ENCODE measurements at places on chromosomes 7 and 10. TPM values are rescaled to one million over a fixed set of nuclear protein-coding genes. Genes with fewer than 3 reads are reported as not detected.

The ZPBP gene
- not detected for total RNA-seq

The NUTM2D gene
- 4.9 TPM for total RNA-seq

The LEP gene
- 0.24 TPM for total RNA-seq

The FAM221A gene
- total RNA-seq = 1.2 TPM

The CHRM2 gene
- total RNA-seq = 0.24 TPM

The ADCK2 gene
- total RNA-seq = 68.4 TPM

The SPDYE17 gene
- not detected for total RNA-seq

The LBX1 gene
- not detected for total RNA-seq

The SEMA3C gene
- total RNA-seq = 267 TPM

The PIK3CG gene
- under 0.01 TPM for total RNA-seq

The NPFFR1 gene
- total RNA-seq = not detected

The ARHGAP19 gene
- total RNA-seq = 9.2 TPM

The ZRANB1 gene
- 23.2 TPM for total RNA-seq

The TMEM213 gene
- total RNA-seq = not detected

The STOX1 gene
- total RNA-seq = 0.21 TPM

The MYL10 gene
- total RNA-seq = not detected

The NODAL gene
- not detected for total RNA-seq

The MEOX2 gene
- total RNA-seq = not detected

The PPP1R9A gene
- 0.85 TPM for total RNA-seq
